Esophagus squamous epithelium (tissue), 5 donors: ENCODE measurements at places on chromosomes 11 and 22.

- no peak for DNase-seq
These were observed 27.8 kb downstream of the RELT start for GRCh38 chr11:73404048-73404447.

DNA sequence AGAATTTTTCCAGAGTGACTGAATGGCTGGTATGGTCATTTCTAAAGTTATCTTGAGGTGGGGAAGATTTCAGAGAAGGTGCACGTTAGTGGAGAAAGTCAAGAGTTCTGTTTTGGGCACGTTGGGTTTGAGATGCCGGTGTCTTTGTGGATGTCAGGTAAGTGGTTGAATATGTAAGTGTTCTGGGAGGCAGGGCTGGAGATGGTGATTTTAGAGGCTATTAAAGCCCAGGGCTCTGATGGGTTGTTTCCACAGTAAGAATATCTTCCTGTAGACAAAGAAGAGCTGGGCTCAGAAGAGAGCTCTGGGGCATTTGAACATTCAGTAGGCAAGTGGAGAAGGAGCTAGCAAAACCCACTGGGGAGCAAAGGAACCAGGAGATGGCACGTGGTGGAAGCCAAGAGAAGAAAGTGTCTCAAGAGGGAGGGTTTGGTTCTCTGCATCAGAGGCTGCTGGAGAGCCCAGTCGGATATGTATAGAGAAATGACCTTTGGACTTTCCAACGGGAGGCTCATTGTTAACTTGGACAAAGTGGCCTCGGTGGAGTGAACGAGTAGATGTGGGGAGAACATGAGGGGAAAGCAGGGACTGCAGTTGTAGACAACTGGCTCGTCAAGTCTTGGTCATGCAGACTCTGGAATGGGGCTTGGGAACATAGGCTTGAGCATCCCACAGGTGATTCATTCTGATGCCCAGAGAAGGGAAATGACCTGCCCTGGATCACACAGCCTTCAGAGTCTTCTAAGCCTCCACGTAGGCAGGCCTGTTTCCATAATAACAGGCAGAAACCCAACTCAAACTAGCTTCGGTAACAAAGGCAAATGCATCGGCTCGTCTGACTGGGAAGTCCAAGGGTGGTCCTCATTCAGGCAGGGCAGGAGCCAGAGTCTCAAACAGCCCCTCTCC is 98.4 kb upstream of the PARVA start:
- DNase-seq = no peak

- no peak for DNase-seq
These were observed 58.7 kb upstream of the SLN start for GRCh38 chr11:107770551-107770951.

- DNase-seq = no peak
These were observed 403.5 kb upstream of the LUZP2 start for GRCh38 chr11:24093375-24093774.

- no peak for DNase-seq
These were observed 287 bp downstream of the RPS13 start for GRCh38 chr11:17077240-17077519.

DNA sequence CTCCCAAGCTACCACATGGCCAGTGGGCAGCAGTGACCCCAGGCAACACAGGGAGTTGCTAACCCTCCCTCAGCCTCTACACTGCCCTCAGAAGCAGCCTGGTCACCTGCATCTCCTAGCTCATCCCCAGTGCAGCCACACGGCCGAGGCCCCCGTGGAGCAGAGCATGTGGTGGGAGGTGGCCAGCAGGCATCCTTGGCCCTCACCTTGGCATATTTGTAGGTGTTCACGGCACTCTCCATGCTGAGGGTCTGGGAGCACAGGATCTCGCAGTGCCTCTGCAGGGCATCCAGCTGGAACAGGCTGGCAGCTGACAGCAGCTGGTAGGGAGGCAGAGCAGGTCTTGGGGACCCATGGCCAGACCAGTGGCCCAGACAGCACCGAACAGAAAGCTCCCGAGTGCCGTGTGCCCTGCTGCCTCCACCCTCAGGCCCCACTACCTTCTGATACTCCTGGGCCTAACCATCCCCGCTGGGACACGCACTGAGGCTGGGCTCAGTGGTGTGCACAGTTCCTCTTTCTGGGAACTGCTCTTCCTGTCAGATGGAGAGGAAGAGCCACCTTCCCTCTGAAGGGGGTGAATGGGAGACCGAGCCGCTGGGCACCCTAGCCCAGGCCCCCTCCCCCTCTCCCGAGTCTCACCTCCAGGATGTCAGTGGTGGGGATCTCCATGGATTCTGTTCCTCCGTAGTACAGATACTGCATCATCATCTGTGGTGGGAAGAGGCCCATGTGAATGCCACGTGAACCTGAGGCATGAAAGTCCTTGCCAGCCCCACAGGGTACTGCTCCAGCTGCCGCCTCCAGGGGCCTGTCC is 48.8 kb downstream of the NAT10 start:
- DNase-seq = no peak

DNA sequence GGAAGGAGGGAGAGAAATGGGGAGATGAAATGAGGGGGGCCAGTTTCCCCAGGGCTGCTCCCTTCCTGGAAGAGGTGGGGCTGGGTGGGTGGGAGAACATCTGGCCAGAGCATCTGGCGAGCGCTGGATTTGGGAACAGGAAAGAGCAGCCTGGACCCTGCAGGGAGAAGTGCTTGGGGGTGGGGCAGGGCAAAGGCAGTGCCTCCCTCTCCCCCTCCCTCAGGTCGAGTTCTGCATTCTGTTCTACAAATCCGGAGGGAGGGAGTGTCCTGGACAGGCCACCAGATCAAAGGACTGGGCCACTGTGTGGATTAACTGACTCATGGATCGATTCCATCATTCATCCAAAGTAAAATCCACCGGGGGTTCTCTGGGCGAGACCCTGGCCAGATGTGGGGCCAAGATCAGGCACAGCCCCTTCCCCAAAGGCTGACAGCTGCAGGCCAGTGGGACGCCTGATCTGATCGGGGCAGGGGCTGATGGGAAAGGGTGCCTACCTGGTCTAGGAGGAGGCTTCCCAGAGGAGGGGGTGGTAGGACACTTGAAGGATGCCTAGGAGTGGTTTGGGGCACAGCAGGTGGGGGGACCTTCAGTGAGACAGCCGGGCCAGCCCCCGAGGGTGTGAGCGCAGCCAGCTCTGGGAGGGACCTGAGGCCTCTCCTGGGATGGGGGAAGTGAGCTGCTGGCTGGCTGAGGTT is 57.5 kb downstream of the CACNA1I start:
- no peak for DNase-seq

DNA sequence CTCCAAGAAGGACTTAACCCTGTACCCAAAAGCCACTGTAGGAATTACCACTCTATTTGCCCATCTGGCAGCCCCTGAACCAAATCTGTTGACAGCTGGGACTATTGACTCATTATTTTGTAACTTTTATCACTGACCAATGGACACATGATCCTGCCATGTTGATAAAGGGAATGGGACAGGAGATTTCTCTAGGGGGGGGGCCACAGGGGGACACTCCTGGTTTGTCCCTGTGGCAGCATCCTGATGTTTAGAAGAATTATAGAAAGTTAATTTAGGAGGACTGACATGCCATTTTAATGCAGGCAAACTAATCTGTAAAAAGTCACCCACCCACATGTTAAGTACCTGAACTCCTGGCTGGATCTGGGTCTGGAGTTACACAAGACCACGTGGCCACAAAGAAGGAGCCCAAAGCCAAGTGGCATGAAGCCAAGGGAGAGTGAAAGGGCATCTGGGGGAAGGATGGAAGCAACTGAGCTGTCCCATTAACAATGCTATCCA is 558.1 kb downstream of the ETS1 start:
- DNase-seq = no peak

- DNase-seq = no peak
These were observed 61.1 kb downstream of the FLRT1 start for GRCh38 chr11:64096835-64097234.

DNA sequence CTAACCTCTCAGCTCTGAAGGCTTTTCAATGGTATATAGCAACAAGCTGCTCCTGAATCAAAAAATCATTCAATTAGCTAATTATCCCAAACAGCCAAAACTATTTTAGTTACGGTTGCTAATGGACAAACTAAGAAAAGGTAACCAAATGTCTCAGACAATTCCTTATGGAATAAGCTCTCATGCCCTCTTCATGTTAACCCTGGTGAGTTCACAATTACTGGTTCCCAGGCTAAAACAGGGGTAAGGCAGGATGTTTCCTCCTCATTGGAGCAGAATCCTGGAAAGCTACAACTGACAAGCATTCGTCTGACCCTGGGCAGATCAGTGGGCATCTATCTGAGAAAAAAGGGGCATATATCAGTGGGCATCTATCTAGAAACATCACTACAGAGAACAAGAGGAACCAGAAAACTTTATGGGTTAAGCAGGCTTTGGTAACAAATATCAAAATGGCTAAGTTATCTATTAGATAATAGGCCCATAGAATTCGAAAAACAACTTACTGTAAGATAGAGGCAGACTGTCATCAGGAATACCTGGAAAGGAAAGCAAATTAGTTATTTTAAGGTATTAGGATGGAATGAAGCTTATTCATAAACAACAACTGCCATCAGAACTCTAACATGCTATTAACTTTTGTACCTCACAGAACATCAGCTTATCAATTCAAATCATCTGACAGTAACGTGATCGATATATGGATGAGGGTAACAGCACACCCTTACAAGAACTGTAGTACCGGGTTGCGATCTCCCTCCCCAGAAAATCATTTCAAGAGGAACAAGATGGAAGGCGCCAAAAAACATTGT is 14.8 kb upstream of the WDR74 start:
- no peak for DNase-seq

- peak; percentile 89 for DNase-seq
These were observed at the start of gene HIKESHI for GRCh38 chr11:86302092-86302793. TSS of gene HIKESHI (plus strand) at chr11:86302240. CDS start at chr11:86302449, 209 bp downstream.
